Activated CD4-positive, alpha-beta T cell treated with anti-CD3 and anti-CD28 coated beads, Interleukin-2, amount 10 ng/mL, durations not matched to agents 7 days and 5 days (primary cell): ENCODE measurements at places on chromosomes 1 and 21. TPM values are rescaled to one million over a fixed set of nuclear protein-coding genes. Genes with fewer than 3 reads are reported as not detected.

DNA sequence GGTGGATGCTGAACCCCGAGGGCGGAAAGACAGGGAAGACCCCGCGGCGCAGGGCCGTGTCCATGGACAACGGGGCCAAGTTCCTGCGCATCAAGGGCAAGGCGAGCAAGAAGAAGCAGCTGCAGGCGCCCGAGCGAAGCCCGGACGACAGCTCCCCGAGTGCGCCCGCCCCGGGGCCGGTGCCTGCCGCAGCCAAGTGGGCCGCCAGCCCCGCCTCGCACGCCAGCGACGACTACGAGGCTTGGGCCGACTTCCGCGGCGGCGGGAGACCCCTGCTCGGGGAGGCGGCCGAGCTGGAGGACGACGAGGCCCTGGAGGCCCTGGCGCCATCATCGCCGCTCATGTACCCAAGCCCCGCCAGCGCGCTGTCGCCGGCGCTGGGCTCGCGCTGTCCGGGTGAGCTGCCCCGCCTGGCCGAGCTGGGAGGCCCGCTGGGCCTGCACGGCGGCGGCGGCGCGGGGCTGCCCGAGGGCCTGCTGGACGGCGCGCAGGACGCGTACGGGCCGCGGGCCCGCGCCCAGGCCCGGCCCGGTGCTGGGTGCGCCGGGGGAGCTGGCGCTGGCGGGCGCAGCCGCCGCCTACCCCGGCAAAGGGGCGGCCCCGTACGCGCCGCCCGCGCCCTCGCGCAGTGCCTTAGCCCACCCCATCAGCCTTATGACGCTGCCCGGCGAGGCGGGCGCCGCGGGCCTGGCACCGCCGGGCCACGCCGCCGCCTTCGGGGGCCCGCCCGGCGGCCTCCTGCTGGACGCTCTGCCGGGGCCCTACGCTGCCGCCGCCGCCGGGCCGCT, 20.7 kb downstream of the FOXO6 start:
- H3K27me3 ChIP-seq: peaks cover 53% of the 10 kb centered on the region
- peak overlapping the region; percentile 68 for H3K4me3 ChIP-seq
- DNase-seq: no peak
- no peak overlapping the region for H3K27ac ChIP-seq

Gene CAMK2N1
- 0.45 TPM for total RNA-seq

DNA sequence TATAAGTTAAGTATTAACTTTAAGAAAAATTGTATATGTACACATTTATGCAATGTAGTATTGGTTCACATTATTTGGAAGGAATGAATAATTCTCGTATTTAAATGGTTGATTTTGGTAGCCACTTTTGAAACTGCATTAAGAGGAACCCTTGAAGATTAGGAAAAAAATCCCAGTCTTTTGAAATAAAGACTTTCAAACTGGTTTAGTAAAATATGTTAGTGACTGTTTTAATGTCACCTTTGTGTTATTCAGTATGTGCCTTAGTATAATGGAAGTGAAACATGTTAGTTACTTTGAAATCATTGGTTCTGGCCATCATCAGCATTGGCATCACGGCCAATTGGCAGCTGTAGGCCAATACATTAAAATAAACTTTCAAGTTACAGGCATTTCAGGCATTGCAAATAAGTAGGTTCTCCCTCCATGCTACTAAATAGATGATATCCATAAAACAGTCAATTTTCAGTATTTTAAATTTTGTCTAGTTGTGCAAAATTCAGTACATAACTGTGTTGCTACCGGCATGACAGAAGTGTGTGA, 4.4 kb downstream of the MIER1 start:
- H3K27me3 ChIP-seq: no peaks in the 10 kb centered on the region
- DNase-seq: no peak
- peak overlapping the region; percentile 83 for H3K4me3 ChIP-seq
- H3K4me1 ChIP-seq: peaks cover 56% of the 10 kb centered on the region
- H3K36me3 ChIP-seq: peaks cover 16% of the 10 kb centered on the region

Gene TMCC2
- 0.64 TPM for total RNA-seq

GRCh38 chr1:150610576-150610975, 18.8 kb downstream of the ENSA start:
- H3K36me3 ChIP-seq: peaks cover 28% of the 10 kb centered on the region
- peak overlapping the region; percentile 46 for H3K27ac ChIP-seq
- H3K4me1 ChIP-seq: peaks cover 45% of the 10 kb centered on the region
- H3K27me3 ChIP-seq: no peaks in the 10 kb centered on the region
- DNase-seq: no peak

DNA sequence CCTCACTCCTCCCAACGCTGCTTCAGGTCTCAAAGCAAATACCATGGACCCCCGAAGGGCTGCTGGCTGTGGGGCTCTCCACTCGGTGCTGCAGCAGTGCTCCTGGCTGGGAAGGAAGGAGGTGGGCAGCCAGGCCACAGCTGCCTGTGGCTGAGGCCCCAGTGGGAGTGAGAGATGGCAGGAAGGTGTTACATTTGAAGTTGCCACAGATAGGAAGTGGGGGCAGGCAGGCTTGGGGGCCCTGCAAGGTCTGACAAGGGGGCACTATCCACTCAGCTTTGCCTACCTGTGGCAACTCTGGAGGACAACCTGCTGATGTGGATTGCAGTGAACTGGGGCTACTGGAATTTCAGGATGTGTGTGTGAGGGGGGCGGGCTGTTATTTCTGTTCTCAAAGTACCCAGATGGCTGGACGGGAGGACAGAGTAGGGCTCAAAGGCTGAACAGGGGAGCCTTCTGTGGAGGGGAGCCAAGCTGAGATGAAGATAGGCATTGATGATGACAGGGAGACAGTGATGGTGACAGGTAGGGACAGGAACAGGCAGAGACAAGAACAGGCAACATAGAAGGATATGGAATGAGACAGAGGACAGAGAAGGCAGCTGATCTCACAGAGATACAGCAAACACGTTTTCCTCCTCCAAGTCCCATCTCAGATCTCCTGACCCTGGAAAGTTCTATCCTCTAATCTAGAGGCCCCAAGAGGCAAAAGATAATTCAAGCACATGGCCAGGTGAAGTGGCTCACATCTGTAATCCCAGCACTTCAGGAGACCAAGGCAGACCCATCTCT, 1.8 kb downstream of the ZNF683 start:
- peak overlapping the region; percentile 78 for H3K27ac ChIP-seq
- no peak for DNase-seq
- H3K27me3 ChIP-seq: peaks cover 5% of the 10 kb centered on the region
- H3K4me3 ChIP-seq: no peak overlapping the region

- no peak for DNase-seq
- peaks cover 32% of the 10 kb centered on the region for H3K4me1 ChIP-seq
- no peak overlapping the region for H3K4me3 ChIP-seq
- no peaks in the 10 kb centered on the region for H3K27me3 ChIP-seq
- peaks cover 70% of the 10 kb centered on the region for H3K36me3 ChIP-seq
- no peak overlapping the region for H3K27ac ChIP-seq
Observed at GRCh38 chr1:207355513-207356295, 34.2 kb downstream of the CD55 start.
